Natural killer cell (primary cell): ENCODE measurements at places on chromosomes 3 and 15. TPM values are rescaled to one million over a fixed set of nuclear protein-coding genes. Genes with fewer than 3 reads are reported as not detected.

DNA sequence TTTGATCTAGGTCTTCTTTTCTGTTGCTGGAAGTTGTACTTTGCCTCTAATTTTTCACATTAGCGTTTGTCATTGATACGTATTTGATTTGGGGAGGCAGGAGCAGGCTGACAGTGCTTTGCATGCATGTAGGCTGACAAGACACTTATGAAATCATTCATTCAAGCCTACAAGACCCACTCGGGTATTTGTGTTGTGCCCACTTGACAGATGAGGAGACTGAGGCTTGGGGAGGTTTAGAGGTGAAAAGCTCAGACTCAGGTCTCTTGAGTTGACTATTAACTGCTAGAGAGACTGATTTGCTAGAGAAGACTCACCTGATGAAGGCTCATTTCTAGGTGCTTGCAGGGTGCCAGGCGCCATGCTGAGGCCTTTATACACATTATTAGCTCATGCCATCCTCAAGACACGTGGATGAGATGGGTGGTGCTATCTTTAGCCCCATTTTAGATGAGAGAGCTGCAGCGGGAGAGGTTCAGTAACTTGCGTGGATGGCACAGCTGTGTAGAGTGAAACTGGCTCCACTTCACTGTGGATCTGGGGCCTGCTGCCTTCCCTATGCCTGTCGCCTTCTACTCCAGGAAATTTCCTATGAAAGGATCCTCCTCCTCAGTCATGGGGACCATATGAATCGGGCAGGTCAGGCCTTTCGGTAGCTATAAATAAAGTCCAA lies 192.7 kb downstream of the ITPR1 start:
- DNase-seq, result no peak

DNA sequence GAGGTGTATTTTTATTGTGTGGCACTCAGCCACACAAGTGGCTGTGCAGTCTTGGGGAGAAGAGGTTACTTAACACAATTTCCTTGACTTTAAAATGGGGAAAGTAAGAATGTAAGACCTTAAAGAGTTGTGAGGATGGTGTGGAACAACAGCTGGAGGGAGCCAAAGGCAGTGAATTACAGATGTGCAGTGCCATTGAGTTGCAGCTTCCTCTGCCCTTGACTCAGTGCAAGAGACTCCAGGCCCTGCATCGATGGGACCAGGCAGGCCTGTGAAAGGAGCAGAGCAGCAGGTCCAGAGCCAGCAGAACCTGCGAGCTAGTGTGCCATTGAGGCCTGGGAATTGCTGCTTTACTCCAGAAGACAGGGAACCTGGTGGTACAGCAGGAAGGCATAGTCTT lies 27.2 kb downstream of the EEFSEC start:
- DNase-seq, result no peak

- no peak for DNase-seq
Observed at GRCh38 chr15:87619161-87619960, 637.2 kb downstream of the NTRK3 start.

The PRTG gene
- total RNA-seq, result not detected

The DPPA2 gene
- not detected for total RNA-seq

The LRRC31 gene
- not detected for total RNA-seq

The CLDN18 gene
- total RNA-seq, result not detected

The APBA2 gene
- total RNA-seq, result 97.9 TPM
